ENCODE measurements at places on chromosomes 6 and 20. TPM values are rescaled to one million over a fixed set of nuclear protein-coding genes. Genes with fewer than 3 reads are reported as not detected.

Gene ZBTB12
- total RNA-seq, result 4.5 TPM

GRCh38 chr20:32456869-32457478 is 98.8 kb downstream of the ASXL1 start:
- DNase-seq, result peak; percentile 36

Gene TRIM15
- 0.21 TPM for total RNA-seq

GRCh38 chr6:111918825-111919224 is 45.6 kb upstream of the FYN start:
- DNase-seq, result no peak

DNA sequence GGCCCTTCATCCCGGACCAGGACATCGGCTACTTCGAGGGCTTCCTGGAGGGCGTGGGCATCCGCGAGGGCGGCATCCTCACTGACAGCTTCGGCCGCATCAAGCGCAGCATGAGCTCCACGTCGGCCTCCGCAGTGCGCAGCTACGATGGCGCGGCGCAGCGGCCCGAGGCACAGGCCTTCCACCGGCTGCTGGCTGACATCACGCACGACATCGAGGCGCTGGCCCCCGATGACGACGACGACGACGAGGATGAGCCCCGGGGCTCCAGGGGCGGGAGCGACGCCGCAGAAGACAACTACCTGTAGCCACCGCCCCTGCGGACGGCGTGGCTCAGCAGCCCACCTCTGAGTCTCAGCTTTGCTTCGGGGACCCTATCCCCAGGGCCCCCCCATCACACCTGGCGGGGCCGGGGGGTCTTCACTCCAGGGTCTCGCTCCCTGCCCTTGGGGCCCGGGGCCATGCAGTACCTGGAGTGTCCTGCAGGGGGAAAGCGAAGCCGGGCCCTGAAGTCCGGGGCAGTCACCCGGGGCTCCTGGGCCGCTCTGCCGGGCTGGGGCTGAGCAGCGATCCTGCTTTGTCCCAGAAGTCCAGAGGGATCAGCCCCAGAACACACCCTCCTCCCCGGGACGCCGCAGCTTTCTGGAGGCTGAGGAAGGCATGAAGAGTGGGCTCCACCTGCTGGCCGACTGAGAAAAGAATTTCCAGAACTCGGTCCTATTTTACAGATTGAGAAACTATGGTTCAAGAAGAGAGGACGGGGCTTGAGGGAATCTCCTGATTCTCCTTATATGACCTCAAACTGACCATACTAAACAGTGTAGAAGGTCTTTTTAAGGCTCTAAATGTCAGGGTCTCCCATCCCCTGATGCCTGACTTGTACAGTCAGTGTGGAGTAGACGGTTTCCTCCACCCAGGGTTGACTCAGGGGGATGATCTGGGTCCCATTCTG is 20.8 kb upstream of the HCK start:
- DNase-seq, result peak; percentile 70

Gene PRL
- not detected for total RNA-seq

GRCh38 chr6:13253272-13253671 is 75.1 kb downstream of the TBC1D7 start:
- no peak for DNase-seq

Gene VIP
- total RNA-seq, result not detected

DNA sequence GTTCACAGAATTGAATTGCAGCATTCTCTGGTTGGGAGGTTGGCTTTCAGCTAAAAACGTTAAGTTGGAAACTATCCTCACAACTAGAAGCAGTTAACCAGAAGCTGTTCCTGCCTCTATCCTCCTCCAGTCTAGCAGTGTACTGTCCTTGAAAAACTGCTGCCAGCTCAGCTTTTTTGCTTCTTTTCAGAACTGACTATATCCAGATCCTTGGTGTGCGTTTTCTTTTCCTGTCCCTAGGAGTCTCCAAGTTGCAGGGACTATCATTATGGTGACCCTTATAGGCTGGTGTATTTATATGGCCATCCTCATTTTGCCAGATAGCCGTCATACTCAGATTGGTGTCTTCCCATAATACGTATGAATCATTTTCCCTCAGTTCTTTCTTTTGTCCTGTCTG is 5.5 kb downstream of the ITCH start:
- DNase-seq, result no peak
